ENCODE measurements at places on chromosomes 1 and 21. TPM values are rescaled to one million over a fixed set of nuclear protein-coding genes. Genes with fewer than 3 reads are reported as not detected.

- no peak overlapping the region for H3K27ac ChIP-seq
- H3K27me3 ChIP-seq, result no peaks in the 10 kb centered on the region
- H3K36me3 ChIP-seq, result no peaks in the 10 kb centered on the region
- DNase-seq, result no peak
- no peaks in the 10 kb centered on the region for H3K4me1 ChIP-seq
Observed at GRCh38 chr1:3333903-3334302, 120.6 kb upstream of the ARHGEF16 start.

GRCh38 chr1:45793942-45794604 lies 9.3 kb upstream of the MAST2 start:
- no peaks in the 10 kb centered on the region for H3K27me3 ChIP-seq
- no peak overlapping the region for H3K4me3 ChIP-seq
- DNase-seq, result no peak

DNA sequence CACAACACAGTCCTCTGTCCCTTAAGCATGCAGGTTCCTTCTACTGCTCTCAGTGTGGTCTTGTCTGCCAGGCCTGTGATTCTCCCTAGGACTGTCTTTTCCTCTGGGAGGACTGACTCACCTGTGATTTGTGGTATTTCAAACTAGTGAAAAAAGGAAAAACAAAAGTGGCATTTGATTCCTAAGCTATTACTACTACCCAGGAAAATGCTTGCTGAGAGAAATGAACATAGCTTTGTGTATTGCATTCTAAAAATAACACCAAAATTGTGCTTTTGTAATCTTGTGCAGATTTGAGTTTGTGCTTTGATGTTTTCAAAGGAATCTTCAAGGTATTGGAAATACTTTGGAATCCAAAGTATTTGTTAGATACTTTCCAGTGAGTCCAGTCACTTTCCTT lies 57.0 kb downstream of the GPR161 start:
- H3K27ac ChIP-seq, result no peak overlapping the region
- H3K27me3 ChIP-seq, result no peaks in the 10 kb centered on the region
- DNase-seq, result no peak
- peaks cover 3% of the 10 kb centered on the region for H3K36me3 ChIP-seq
- H3K4me3 ChIP-seq, result no peak overlapping the region

Gene ACKR1
- 0.26 TPM for total RNA-seq

Gene LAPTM5
- 0.15 TPM for total RNA-seq
